ENCODE measurements at places on chromosomes 5 and 9.

GRCh38 chr9:99748266-99748665, 73.4 kb upstream of the NR4A3 start:
- DNase-seq: no peak

GRCh38 chr5:151622367-151623088, 31.4 kb upstream of the FAT2 start:
- no peak for DNase-seq

GRCh38 chr5:131460867-131461572, 174.0 kb downstream of the RAPGEF6 start:
- no peak for DNase-seq

DNA sequence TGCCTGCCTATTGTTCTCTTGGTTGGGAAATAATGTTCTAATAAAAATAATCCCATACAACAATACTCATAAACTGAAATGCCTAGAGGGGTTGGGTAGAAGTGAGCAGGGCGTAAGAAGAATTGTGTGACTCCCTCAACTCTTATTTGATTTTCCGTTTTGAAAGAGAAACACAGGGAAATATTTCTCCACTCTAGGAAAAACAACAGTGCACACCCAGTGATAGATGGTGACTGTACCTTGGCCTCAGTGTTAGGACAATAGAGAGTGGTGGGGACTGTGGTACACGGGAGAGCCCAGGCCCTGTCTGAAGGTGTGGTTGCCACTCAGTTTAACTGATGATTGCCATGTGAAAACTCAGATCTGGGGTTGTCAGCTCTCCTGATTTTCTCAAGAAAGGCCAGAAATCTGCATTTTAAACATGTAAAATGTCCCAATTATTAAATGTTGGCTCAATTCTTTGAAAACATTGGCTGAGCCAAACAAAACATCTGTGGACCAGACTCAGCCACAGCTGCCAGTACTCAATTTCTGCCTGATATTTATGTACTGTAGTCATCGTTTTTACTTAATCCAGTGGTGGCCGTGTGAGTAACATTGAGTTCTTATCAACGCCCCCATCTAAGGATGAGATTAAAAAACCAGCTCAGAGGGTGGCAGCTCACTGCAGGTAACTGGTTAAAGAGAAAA, 103.8 kb upstream of the ZNF618 start:
- no peak for DNase-seq

DNA sequence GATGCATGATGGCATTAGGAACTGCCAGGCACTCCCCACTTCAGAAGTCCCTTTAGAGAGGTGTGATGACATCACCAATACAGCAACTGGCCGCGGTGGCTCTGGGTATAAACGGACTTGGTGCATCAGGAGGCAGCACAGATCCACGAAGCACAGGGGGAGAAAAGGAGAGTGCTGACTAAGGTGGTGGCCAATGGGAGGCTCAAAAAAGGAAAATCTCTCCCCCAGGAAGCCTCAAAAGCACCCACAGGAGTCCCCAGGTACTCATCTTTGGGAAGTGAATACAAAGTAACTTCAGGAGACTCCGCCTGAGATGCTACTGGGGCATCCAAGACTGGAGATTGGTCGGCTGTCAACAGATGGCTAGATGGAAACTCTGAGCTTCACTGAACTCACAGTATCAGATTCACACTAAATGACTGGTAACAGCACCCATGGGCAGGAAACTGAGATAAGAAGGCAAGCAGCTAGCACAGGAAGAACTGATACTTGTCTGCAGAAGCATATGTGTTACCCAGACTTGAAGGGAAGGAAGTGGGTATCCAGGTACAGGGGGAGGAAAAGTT, 7.6 kb downstream of the TTC39B start:
- DNase-seq: peak; percentile 60

- DNase-seq: no peak
Observed at GRCh38 chr5:160486573-160486972, 64.9 kb downstream of the PTTG1 start.

DNA sequence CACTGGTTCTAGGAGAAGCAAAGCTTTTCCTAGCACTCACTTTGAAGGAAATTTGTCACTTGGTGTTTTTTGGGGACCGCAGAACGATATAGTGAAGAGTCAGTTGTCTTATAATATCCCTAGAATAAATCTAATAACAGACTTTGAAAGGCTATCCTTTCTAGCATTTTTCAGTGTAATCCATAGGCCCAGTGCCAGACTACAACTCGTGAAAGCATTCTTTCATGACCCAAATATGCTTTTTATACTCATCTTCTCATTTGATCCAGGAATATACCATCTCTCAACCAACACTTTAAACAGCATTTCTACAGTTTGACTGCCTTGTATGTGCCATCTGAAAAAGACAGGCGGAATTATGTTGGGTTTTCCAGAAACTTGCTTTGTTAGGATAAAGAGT, 104.0 kb downstream of the ERCC6L2 start:
- no peak for DNase-seq

DNA sequence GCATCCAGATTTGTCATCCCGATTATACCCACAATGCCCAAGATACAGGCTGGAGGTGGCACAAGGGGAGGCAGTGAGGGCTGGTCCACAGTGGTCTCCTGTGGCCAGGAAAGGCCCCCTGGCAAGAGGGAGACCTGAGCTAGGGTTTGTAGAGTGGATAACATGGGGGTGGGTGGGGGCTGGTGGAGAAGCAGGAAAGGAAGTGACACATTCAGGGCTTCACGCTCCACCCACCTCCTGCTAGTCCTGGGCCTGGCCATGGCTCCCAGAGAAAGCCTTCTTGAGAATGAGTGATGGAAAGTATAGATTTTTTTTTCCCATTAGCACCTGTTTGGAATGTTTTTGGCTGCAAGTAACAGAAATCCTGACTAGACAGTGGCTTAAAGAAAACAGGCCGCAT, 81.3 kb downstream of the ANKRD33B start:
- DNase-seq: no peak

- DNase-seq: no peak
Observed at GRCh38 chr5:37715361-37715760, 124.5 kb downstream of the GDNF start.

DNA sequence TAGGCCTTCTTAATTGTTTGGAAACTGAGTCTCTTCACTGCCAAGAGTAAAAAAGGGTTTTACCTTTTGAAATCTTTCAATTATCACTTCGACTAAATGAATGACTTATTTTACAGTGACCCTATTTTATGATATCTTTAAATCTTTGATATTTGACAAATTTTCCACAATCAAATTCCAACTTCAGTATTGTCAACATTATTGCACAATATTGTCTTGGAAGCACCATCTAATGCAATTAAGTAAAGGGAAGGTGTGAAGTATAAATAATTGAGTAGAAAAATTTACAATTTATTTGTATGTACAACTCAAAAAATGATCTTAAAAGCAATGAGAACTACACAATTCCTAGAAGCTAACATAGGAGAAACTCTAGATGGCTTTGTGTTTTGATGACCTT, 49.2 kb downstream of the GABRA6 start:
- DNase-seq: no peak

DNA sequence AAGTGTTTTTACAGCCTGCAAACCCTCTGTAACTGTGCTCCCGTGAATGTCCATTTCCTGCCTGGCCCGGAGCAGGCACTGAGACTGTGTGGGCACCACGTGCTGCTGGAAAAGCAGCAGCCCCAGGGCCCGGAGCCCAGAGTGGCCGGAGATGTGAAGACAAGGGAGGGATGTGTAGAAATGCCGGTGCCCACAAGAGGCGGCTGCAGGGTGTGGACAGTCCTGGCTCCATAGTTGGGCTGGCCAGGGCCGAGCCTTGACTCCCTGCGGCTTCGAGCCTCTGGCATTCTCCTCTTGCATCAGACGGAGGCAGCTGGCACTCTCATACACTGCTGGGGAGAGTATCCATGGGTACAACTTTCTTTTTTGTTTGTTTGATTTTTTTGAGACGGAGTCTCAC, 13.2 kb upstream of the GFPT2 start:
- DNase-seq: no peak

GRCh38 chr9:94879230-94879629, 152.7 kb downstream of the AOPEP start:
- no peak for DNase-seq

DNA sequence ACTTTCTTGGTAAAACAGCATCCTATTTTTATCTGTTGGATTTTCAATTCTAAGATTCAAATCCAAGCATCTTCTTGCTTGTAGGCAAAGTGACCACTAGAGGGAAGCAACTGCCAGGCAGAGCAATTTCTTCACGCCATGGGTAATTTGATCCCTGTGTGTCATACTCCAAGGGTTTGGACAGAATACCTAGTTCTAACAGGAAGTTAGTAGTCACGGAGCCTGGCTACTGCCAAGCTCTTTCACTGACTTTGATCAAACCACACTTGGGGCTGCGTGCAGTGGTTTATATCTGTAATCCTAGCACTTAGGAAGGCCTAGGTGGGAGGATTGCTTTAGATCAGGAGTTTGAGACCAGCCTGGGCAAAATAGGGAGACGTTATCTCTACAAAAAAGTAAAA, 473.6 kb upstream of the TNC start:
- no peak for DNase-seq

GRCh38 chr5:2129568-2130272, 247.0 kb upstream of the IRX4 start:
- DNase-seq: no peak

- no peak for DNase-seq
Observed at GRCh38 chr5:135269199-135269598, 129.8 kb downstream of the MACROH2A1 start.

- no peak for DNase-seq
Observed at GRCh38 chr5:125655156-125655555, 768.1 kb upstream of the GRAMD2B start.

DNA sequence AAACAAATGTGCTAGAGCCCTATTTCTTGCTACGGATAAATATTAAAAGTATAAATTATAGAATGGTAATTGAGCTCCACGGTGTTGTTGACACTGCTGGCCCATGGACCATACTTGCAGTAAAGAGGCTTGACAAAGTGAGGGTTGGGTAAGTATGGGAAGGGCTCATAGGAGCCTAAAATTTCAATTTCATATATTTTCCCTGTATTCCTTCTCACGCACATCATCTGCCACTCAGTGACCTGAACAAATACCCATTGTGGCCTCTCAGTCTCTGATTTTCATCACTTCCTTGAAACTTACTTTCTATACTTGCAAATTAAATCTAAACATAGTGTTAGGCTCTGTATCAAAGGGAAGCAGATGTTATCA, 116.5 kb downstream of the PIK3R1 start:
- DNase-seq: no peak
